ENCODE measurements at places on chromosomes 2 and 18.

- peak; percentile 22 for DNase-seq
- peaks cover 25% of the 10 kb centered on the region for H3K4me1 ChIP-seq
- no peak overlapping the region for H3K27ac ChIP-seq
- H3K27me3 ChIP-seq: peaks cover 16% of the 10 kb centered on the region
- no peaks in the 10 kb centered on the region for H3K36me3 ChIP-seq
These were observed 218.0 kb upstream of the COPS8 start for GRCh38 chr2:236867441-236868260.

DNA sequence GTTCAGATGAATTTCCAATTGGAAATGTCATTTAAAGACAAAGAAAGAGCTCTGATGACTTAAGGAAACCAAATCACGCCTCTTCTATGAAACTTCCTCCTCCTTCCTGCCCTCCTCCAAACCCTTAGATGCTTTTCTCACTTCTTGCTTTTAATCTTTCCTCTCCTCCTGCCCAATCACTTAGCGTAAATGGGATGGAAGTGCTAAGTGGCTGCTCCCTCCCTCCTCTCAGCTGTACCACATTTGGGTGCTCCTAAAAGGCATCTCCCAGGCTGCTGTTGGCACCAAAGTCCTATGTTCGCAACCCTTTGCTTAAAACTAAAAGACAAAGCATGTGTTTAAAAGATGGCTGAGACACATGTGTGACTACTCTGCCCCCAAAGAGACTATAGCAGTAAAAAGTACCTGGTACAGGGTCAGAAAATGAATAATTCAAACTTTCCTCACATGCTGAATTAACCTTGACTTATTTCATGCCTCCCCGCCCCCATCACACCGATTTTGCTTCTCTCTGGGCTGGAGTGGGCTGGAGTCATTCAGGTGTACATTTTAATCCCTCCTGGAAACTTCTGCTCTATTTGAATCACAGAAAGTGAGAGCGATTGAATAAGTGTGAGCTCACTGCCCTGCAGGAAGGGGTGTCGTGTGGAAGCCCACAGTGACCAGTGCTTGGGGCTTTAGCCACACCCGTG lies 59.2 kb upstream of the KLF7 start:
- H3K36me3 ChIP-seq: no peaks in the 10 kb centered on the region
- H3K27me3 ChIP-seq: no peaks in the 10 kb centered on the region
- no peak overlapping the region for H3K4me3 ChIP-seq
- H3K27ac ChIP-seq: no peak overlapping the region
- no peak for DNase-seq

DNA sequence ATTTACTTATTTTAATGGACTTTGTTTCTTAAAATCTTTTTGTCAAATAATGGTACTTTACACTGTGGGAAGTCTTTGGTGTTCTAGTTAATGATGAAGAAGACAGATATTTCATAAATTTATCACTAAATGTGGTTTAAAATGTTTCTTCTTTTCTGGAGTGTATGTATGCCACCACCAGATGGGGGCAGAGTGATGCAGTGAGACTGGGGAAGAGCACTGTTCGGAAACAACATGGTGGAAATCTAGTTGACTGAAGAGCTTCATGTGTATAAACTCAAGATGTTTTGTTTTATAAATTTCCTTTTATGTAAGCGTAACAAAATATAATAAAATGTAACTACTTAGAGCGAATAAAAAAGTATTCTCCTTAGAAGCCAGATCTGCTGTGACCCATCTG lies 195.1 kb downstream of the KCNE4 start:
- no peaks in the 10 kb centered on the region for H3K4me1 ChIP-seq
- DNase-seq: no peak
- H3K27ac ChIP-seq: no peak overlapping the region
- no peaks in the 10 kb centered on the region for H3K27me3 ChIP-seq

GRCh38 chr2:160325418-160325817 lies 125.3 kb upstream of the ITGB6 start:
- H3K27me3 ChIP-seq: no peaks in the 10 kb centered on the region
- H3K4me3 ChIP-seq: no peak overlapping the region
- DNase-seq: no peak
- 0 out of 2 replicates have a peak, but pooled peaks cover 9% of the 10 kb centered on the region for H3K36me3 ChIP-seq
- H3K27ac ChIP-seq: no peak overlapping the region

GRCh38 chr18:78293540-78293939 lies 686.1 kb upstream of the SALL3 start:
- peaks cover 87% of the 10 kb centered on the region for H3K27me3 ChIP-seq
- no peak for DNase-seq
- no peaks in the 10 kb centered on the region for H3K36me3 ChIP-seq
- H3K4me3 ChIP-seq: no peak overlapping the region
- H3K4me1 ChIP-seq: no peaks in the 10 kb centered on the region
- H3K27ac ChIP-seq: no peak overlapping the region

- no peaks in the 10 kb centered on the region for H3K36me3 ChIP-seq
- peaks cover 37% of the 10 kb centered on the region for H3K4me1 ChIP-seq
- H3K4me3 ChIP-seq: no peak overlapping the region
- no peak overlapping the region for H3K27ac ChIP-seq
- peak; percentile 85 for DNase-seq
- H3K27me3 ChIP-seq: no peaks in the 10 kb centered on the region
These were observed 79.9 kb downstream of the MYO5B start for GRCh38 chr18:50115095-50115494.

GRCh38 chr2:140422759-140423158 lies 1642.6 kb upstream of the NXPH2 start:
- H3K36me3 ChIP-seq: no peaks in the 10 kb centered on the region
- no peak for DNase-seq
- H3K4me3 ChIP-seq: no peak overlapping the region
- H3K27ac ChIP-seq: no peak overlapping the region
- H3K4me1 ChIP-seq: no peaks in the 10 kb centered on the region
